ENCODE measurements at places on chromosomes 7 and 10.

GRCh38 chr7:37601321-37601720 lies 82.2 kb upstream of the GPR141 start:
- no peak for DNase-seq

DNA sequence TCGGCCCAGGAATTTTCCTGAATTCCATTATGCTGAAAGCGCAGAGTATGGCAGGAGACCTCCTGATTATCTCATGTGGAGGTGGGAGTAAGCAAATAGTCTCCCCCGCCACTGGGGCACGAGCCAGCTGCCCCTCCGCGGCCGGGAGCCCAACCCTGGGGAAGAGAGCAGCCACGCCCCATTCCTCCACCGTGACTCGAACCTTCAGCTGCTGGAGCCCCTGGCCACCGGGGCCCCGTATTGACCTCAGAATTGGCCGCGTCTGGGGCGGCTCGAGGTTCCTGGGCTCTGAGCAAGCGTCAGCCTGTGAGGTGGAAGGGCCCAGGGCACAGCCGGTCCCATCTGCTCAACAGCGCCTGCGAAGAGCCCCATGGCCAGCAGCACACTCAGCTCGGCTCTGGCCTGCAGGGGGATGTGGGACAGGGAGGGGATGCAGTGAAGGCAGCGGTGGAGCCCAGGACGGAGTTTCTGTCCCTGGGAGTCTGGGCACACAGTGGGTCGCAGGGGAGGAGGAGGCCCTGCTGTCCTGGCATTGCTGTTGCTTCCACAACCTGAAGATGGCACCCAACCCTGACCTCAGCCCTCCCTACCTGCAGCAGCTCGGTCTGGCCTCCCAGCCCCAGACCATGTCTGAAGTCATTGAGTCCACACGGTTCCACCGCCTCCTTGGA lies 97.8 kb downstream of the CHST15 start:
- no peak for DNase-seq

- no peak for DNase-seq
Measured at GRCh38 chr10:119450606-119451299, 91.8 kb downstream of the RGS10 start.

DNA sequence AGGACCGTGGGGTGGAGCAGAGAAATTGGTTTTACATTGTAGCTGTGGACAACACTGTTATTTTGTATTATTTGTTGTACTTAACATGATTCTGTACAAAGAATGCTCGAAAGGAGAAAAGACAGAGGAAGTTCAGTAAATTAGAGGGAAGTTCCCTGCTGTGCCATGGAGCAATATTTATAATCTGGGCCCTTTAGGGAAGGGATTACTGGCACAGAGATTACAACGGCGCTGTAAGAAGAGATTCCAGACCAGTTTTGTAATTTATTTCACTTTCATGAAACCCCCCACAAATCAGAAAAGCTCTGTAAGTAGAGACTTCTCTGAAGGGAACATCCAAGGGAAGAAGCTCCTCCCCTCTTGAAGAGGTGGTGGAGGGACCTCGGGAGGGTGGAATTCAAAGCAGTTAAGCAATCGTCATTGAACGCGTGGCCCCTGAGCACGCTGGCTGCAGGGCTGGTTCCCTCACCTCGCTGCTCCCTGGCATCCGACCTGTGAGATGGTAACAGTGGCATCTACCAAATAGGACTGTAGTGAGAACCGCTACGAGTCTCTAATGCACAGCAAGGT lies 113.5 kb downstream of the KLF6 start:
- DNase-seq = no peak

DNA sequence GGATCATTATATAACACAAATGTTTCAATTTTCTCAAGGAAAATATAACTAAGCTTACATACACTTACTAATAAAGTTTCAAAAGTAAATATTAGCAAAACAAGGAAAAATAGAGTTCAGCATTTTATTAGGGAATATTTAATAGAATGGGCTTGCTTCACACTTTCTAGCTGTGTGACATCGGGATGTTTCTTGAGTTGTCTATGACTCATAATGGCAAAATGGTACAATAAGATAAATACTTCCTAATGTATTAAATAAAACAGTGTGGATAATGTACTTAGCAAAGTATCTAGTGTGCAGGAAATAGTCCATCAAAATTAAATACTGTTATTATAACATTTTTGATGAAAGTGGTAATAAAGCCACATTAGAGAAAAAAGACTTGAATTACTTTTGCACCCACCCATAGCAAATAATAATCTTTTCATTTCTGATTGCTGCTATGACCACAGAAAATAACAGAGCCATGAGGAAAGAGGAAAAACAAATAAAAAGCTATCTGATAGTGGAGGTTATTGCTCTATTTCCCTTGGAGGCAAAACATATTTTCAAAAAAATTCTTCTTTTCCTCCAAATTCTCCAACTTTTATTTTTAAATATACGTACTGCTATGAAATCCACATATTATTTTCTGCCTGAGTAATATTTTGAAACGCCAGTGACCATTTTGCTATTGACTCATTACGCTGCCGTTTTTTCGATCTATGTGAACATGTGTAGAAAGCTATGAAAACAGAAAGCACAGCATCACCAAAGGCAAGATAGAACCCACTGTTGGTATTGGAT lies 272.9 kb upstream of the KLF6 start:
- no peak for DNase-seq

- no peak for DNase-seq
Measured at GRCh38 chr10:62098278-62099121, 170.1 kb downstream of the RTKN2 start.

GRCh38 chr7:111771638-111772037 lies 209.3 kb upstream of the IMMP2L start:
- no peak for DNase-seq

GRCh38 chr10:42648512-42648911 lies 10.1 kb upstream of the ZNF33B start:
- DNase-seq = no peak

GRCh38 chr7:141073173-141073640 lies 657 bp upstream of the TMEM178B start:
- DNase-seq = no peak

DNA sequence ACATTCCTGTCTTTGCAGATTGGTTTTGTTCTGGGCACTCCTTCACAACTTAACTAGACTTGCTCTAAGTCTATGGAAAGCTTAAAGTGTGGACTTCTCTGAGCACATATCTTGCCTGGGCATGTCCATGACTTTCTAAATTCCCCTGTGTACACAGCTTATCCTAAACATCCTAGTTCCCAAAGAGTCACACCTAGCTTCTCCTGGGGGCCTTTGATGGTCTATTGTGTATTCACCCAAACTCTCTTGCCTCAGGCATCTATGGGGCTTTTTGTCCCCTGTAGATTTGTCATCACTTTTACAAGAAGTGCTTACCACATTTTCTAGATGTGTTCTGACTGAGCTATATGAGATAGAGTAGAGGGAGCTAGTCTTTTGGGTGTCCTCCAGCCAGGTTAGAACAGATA lies 12.2 kb upstream of the ZNF488 start:
- no peak for DNase-seq

- no peak for DNase-seq
Measured at GRCh38 chr10:79239924-79240581, 107.2 kb upstream of the PPIF start.

DNA sequence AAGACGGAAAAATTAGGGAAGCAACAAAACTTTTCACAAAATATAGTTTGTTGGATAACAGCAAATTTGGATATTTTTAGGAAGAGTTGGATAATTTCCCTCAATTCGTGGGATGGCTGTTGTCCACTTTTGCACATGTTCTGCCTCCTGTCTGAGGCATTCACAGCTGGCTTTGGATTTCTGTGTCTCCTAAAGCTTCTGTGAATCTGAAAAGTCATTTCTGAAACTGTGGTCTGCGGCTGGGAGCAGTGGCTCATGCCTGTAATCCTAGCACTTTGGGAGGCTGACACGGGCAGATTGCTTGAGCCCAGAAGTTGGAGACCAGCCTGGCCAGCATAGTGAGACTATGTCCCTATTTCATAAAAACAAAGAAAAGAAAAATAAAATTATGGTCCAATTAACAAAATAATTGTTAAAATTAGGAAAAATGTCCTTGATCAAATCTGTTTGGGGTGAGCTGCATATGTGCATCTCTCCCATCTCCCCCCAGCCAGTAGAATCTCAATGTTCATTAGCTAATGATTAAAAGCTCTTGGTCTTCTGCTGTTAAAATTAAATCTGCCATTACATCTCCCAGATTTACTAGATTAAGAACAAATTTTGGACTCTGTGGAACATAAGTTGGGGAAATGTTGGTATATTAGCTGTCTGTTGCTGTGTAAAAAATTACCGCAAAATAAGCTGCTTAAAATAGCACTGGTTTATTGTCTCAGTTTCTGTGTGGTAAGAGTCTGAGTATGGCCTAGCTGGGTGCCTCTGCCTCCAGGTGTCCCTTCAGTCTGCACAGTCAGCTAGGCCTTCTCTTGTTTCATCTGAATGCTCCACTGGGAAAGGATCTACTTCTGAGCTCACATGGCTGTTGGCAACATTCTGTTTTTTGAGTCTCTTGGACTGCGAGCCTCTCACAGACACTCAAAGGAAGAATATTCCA lies 332.0 kb upstream of the FZD1 start:
- DNase-seq = no peak

- no peak for DNase-seq
Measured at GRCh38 chr10:126080879-126081411, 184.6 kb downstream of the FANK1 start.

GRCh38 chr7:99218406-99219184 lies 10.7 kb upstream of the KPNA7 start:
- DNase-seq = no peak

GRCh38 chr10:78065611-78066010 lies 31.9 kb downstream of the RPS24 start:
- no peak for DNase-seq

DNA sequence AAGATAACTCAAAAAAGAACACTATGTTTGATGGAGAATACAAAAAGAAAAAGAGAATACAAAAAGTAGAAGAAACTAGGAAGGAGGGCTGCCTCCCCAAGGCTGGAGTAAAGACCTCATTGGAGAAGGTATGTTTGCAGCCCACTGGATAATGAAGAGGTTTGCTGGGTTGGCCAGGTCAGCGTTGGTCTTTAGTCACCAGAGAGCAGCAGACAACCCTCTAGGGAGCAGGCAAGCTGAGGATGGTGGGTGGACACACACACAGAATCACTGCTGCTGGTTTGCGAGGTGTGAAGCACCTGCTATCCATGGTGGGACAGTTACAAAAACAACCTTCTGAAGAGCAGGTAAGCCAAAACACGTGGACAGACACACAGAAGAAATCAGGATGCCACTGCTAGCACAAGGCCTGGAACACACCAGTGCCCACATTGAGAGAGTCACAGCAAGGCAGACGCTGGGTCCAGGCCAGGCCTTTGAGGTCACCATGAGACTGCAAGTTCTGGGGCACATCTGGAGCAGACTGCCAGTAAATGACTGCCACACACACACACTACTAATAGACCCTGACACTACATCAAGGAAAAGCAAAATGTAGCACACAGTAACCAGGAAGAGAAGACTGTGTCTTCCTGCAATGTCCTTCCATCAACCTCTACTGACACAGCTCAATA lies 43.0 kb downstream of the MTERF1 start:
- no peak for DNase-seq

DNA sequence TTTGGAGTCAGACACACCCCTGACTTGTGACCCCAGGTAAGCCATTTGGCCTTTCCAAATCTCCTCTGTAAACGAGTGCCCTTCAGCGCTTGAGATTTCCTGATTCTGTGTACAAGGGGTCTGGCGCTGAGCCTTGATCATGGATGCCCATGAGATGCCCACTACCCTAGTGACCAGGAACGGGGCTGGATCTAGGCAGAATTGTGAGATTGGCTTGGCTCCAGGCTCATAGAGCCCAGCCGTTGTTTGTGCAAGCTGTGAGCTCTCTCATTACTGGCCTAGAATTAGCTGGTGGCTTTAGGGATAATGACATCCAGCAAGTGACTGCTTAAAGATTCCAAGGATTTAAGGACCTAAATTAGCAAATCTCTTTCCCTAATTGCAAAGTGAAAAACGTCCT lies 84.9 kb downstream of the CAMK1D start:
- no peak for DNase-seq

DNA sequence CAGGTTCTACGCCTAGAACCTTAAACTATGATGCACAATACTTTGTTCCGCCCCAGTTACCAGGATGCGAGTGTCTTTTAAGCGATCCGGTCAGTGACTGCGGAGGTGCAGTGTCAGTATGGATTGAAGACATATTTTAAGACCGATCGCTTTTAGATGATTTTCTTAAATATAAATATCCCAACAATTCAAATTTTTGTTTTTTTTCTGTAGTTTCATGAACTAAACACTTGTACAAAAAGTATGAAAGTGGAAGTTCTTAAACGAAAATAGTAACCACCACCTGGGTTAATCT lies 835 bp downstream of the COMMD3 start:
- no peak for DNase-seq

GRCh38 chr10:44581996-44582395 lies 197.1 kb upstream of the CXCL12 start:
- DNase-seq = no peak

DNA sequence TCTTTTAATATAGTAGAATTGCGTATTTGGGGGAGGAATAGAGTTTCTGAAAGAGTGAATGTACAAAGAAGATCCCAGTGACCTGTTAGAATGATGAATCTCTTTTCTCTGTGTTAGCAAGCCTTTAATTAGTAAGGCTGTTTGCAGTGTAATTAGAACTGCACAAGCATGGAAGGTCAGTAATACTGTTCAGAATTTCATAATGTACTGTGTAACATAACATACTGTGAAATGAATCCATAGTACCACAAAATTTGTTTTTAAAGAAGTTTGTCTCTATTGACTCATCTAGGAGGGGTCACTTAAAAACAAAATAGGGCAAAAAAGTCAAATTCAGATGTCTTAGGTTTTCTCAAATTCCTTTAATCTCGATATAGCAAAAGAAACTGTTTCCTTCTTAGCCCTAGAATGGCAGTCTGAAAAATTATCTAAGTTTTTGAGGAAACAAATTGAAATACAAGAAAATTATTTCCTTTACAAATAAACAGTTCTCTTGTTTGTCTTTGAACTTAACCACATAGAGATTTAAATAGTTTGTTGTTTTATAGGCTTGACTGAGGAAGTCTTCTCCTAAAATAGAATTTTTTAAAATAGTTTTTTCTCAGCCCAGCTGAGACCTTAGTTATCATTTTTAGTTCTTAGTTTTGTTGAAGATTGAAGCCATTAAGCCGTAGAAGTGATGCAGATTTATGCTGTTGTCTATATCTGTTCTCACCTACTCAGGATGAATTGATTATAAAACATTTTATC lies 12.5 kb downstream of the ADK start:
- no peak for DNase-seq

DNA sequence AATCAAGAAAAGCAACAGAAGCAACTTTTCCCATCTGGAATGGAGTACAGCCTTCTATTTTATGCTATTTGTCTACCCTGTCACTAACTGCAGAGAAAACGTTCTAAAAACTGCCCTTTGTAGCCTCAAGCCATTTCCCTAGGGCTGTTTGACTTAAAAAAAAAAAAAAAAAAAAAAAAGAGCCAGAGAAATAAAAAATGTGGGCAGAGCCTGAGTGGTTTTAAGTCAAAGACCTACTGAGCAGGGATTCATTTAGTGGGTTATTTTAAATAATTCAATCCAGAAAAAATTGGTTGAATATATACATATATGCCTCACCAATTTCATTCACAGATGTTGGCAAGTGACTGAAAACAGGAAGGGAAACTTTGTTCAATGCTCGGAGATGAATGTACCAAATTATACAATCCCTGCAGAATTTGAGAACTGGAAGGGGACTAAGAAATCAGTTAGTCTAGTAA lies 75.2 kb downstream of the PPP1R3C start:
- no peak for DNase-seq

GRCh38 chr7:139710036-139710435 lies 67.8 kb downstream of the HIPK2 start:
- DNase-seq = no peak
